ENCODE measurements at places on chromosomes 16 and 17.

DNA sequence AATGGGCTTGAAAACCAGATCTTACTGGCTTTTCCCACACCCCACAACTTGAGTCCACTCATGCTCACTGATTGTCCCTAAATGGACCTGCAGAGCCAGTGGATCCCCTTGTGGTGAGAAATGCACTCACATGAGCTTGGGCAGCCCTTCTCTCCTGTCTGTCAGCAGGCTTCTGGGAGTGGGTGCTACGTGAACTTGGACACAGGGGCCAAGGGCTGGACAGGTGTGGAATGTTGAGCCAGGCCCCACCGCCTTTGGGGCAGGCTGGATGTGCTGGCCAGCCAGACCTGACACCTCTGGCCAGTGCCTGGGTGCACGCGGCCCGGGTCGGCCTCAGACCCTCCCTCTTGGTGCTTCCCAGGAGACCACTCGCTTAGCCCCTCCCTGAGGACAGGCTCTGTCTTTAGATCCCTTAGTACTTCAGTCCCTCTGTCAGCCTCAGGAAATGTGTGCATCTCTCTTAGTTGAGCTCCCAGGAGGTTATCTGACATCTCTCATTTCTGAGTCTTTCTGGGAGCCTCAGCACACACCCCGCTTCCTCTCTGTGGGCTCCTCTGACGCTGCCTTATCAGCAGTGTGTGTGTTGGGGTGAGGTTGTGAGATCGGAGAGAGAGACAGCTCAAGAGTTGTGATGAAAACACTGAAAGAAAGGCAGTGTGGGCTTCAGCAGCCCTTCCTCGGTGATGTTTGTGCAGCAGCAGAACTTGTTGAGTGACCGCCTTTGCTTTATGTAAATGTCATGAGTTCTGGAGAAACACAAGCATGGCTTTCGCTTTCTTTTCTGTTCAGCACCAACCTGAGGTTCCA is 117.0 kb downstream of the RAB11FIP4 start:
- DNase-seq = no peak

- DNase-seq = no peak
These were observed 11.8 kb upstream of the NUDT16L1 start for GRCh38 chr16:4681471-4682083.

DNA sequence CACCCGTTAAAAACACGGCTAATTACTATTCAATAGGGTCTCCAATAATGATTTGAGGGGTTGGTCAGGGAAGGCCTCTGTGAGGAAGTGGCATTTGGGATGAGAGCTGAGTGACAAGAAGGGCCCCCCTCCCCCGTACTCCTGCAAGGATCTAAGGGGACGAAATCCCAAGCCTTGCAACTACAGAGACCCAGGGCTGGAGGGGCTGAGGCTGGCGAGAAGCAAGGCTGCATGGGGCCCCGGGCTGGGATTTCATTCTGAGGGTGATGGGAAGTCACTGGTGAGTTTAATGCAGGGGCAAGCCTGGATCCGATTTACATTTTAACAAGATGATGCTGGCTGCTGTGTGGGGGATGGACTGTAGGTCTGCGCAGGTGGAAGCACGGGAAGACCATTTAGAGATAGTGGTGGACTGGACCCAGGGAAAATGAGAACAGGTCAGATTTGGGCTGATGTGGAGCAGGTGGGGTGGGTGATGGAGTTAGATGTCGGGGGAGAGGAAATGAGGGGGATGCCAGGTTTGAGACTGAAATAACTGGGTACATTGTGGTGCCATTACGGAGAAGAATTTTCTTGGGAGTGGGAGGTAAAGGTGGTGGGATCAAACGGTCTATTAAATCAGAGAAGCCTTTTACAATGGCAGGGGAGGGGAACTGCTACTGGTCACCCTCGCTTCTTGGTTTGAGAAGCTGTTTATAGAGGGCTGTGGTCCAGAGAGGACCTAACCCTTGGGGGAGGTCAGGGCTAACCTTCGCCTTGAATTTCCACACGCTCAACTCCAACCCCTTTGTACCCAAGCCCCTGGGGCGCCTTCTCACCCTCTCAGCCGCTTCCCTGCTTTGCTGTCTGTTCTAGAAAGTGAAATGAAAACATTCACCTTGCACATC is 932 bp upstream of the MYBBP1A start:
- no peak for DNase-seq

GRCh38 chr16:23428351-23428750 is 24.6 kb downstream of the COG7 start:
- no peak for DNase-seq

DNA sequence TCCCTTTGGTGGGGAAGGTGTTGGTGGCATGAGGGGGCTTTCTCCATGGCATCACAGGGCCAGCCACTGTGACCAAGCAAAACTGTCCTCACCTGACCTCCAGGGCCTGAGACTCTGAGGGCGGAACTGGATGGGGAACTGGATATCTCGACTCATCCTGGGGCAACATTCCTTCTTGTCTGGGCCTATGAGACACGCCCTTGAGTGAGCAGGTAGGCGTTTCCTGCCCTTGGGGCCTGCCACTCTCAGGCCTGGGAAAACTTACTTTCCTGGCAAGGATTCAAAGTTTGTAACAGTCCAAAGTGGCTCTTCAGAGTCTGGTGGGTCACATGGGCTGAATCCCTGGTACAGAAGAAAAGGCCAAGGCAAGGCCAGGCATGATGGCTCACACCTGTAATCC is 9.6 kb downstream of the MT1X start:
- peak; percentile 96 for DNase-seq

- DNase-seq = peak; percentile 91
These were observed 981 bp upstream of the UNC13D start for GRCh38 chr17:75845058-75845711.

DNA sequence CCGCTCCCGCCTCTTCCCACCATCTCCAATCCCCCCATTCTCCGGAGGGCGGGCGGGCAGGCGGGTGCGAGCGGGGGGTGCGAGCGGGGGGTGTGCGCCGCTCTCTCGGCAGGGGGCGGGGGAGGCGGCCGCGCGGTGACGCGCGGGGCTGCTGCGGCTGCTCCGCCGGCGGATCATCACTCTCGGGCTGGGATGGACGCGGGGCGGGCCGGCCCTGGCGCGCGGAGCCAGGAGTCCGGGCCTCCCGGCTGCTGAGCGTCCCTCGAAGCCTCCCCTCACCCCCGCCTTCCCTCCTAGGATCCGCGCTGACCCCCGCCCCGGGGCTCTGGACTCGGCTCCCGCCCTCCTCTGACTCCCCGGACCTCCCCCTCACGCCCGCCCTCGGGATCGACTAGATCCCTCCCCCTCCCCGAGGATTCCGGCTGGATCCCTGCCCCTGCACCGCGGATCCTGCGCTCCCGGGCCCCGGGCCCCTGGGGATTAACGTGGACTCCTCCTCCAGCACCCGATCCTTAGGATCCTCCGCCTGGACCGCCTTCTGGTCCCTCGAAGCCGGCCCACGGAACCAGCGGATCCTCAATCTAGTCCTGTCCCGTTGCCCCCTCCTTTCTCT is 946 bp upstream of the TMEM256 start:
- no peak for DNase-seq

- DNase-seq = no peak
These were observed 1.0 kb downstream of the FLOT2 start for GRCh38 chr17:28896491-28896883.
